ENCODE measurements at places on chromosomes 7 and 10. TPM values are rescaled to one million over a fixed set of nuclear protein-coding genes. Genes with fewer than 3 reads are reported as not detected.

Gene SCART1
- total RNA-seq, result 1.6 TPM

Gene FAM107B
- total RNA-seq, result 13.6 TPM

Gene AKR1D1
- not detected for total RNA-seq

Gene CFAP46
- not detected for total RNA-seq

Gene RPP30
- 42.3 TPM for total RNA-seq

Data from skeletal muscle tissue (tissue), 5 donors.